ENCODE measurements at places on chromosomes 1 and 21.

GRCh38 chr1:159982280-159982679 lies 28.2 kb upstream of the SLAMF9 start:
- no peak for DNase-seq

DNA sequence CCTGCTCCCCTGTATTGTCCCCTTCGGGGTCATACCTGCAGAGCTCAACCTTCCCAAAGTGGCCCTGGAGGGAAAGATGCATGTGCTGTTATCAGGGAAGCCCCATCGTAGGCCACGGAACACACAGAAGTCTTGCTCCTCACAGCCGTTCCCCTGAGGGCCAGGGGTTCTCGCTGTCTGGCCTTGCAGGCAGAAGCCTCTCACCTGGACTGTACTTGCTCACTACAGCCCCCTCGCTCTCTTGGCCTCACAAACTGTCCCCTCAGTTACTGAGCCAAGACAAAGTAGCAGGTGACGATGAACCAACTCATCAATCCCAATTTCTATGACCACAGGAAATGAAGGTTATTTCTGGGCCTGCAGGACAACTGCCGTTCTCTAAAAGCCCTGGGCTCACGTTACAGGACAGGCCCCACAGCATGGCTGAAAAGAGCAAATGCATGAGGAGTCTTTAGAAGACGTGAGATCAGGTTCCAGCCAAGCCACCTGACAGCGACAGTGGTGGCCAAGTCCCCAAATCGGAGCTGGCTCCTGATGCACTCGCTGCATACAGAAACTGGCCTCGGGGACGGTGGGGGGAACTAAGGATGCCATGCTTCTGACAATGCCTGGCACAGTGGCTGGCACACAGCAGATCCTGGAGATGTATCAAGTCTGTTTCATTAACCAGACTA lies 95.0 kb downstream of the RAVER2 start:
- DNase-seq, result no peak

GRCh38 chr1:67355745-67356424 lies 48.2 kb downstream of the IL12RB2 start:
- peak; percentile 43 for DNase-seq

DNA sequence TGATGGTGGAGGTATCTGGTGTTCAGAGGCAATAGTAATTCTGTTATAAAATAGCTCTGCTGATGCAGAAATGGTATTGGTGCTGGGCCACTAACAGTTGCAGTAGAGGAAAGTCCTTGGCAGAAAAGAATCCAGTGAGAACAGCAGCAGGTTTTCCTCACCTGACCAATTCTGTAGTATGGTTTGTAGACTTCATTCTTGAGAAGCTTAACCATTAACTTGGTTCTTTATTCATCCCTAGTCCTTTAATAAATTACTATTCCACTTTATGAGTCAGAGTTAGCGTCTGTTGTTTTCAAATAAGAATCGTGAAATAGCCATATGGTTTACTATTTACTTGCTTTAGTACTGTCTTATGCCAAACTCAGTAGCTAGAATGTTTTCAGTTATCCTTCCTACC lies 128.5 kb upstream of the SERTAD4 start:
- DNase-seq, result no peak

DNA sequence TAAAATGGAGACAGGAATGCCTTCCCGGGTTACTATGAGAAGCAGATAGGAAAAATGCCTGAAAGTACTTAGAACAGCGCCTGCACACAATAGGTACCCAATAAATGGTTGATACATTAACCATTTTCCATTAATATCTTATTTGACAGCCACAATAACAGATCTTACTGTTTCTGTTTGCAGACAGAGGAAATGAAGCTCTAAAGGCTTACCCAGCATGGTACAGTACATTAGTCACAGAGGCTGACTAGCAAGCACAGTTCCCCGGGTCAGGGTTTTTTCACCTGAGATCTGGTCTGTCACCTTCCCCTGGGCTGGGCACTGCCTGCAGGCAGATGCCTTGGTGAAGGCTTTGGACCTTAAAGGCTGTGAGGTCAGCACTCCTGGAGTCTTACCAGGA lies 2.9 kb downstream of the TRIM63 start:
- DNase-seq, result peak; percentile 14

- no peak for DNase-seq
Observed at GRCh38 chr1:13828454-13829151, 128.6 kb downstream of the PRDM2 start.

- DNase-seq, result no peak
Observed at GRCh38 chr1:100250264-100250663, 630 bp upstream of the DBT start.

DNA sequence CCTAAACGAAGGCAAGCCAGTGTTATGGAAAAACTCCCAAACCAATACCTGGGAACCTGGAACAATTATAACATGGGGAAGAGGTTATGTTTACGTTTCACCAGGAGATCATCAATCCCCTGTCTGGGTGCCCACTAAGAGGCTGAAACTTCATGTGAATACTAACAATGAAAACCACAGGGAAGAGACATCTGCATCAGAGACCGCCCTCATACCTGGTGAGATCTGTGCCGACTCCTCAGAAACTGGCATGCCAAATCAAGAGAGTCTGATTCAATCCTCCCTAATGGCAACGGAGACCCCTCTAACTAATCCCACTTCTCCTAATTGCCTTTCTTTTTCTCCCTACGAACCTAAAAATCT lies 163.2 kb downstream of the IER5 start:
- DNase-seq, result no peak

GRCh38 chr1:49051647-49052046 lies 275.0 kb upstream of the BEND5 start:
- no peak for DNase-seq

DNA sequence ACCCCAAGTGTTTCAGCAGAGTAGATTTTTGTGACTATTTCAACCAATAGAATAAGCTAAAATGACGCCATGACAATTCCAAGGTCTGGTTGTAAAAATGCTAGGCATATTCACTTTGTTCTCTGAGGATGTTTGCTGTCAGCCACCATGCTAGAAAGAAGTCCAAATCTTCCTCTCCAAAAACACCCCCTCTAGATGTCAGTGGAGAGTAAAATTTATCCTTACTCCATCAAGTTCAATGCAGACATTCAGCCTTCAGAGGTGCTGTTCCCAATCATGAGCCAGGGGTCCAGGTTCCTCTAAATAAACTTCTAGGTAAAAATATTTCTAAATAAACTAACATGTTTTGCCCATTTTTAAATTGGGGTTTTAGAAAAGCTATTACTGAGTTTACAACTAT lies 395.4 kb upstream of the ADAMTS5 start:
- DNase-seq, result peak; percentile 25

- DNase-seq, result no peak
Observed at GRCh38 chr1:26546375-26546774, 16.8 kb downstream of the RPS6KA1 start.

- no peak for DNase-seq
Observed at GRCh38 chr1:160081261-160081936, at the start of gene KCNJ9. Gene KCNJ9, plus strand, starts transcription at chr1:160081538. Its CDS starts 2,493 bp downstream, at chr1:160084031.

DNA sequence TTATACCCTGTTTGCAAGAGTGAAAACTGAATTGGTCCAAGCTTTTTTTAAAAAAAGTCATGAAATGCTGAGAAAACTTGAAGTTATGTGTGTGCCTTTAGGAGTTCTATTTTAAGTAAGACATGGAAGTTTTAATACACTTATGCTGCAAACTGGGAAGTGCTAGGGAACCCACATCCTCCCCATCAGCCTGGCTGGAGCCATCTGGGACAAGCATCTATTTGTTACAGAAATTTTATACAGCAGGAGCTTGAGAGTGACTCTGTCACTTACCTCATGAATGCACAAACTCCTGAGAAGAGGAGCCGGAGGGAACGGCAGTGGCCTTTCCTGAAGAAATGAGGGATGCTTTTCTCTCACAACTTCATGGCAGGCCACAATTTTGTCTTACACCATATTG lies 78.2 kb upstream of the SLC44A3 start:
- DNase-seq, result no peak

GRCh38 chr1:87358219-87358618 lies 29.5 kb downstream of the LMO4 start:
- peak; percentile 16 for DNase-seq

- DNase-seq, result peak; percentile 91
Observed at GRCh38 chr1:172343240-172344160, 77.0 kb upstream of the C1orf105 start.

- no peak for DNase-seq
Observed at GRCh38 chr1:192977089-192977706, 82.0 kb downstream of the UCHL5 start.

GRCh38 chr21:28150778-28151177 lies 841.9 kb downstream of the LTN1 start:
- peak; percentile 30 for DNase-seq

DNA sequence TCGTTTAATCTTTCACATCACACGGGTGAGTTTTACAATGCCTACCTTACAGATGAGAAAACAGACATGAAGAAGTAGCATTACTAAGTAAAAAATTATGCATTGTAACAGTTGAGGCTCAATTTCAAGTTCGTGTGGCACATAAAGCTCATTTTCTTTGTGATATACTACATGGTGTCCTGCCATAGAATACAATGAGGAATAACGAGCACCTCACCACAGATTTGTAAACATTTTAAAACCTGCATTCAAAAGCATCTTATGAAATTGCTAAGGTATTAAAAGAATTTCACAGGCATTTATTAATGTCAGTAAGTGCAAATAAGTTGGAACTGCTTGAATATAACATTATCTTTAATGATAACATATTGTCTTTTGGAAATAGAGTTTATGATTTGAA lies 47.8 kb upstream of the DEPDC1 start:
- DNase-seq, result no peak

GRCh38 chr1:47618830-47619229 lies 181.0 kb downstream of the FOXD2 start:
- no peak for DNase-seq

- DNase-seq, result peak; percentile 66
Observed at GRCh38 chr1:43452789-43453441, 816 bp downstream of the HYI start.

- DNase-seq, result no peak
Observed at GRCh38 chr1:155166471-155167165, 6.5 kb downstream of the KRTCAP2 start.

DNA sequence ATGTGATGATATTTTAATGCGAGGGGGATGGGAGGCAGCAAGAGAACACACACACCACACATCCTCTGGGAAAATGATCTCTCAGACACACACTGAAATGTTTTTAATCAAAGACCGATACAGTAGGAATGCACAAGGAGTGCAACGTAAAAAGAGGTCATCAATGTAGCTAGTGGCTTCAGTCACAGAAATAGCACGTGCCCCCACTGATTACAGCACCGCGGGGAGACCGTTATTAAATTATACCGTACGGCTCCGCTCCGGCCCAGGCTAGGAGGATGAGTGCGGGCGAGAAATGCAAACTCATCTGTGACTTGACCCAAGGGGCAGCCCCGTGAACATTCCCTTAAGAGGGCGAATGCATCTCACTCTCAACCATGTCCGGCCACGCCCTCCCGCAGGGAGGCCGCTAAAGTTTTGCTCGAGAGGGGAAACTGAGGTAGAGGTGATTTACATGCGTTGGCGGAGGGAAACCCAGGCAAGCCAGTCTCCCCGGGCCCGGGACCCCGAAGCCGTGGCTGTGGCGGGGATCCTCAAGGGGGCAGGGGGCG lies 552 bp downstream of the UBR4 start:
- peak; percentile 75 for DNase-seq

- DNase-seq, result no peak
Observed at GRCh38 chr1:207081088-207081487, 7.6 kb upstream of the C4BPB start.

- peak; percentile 99 for DNase-seq
Observed at GRCh38 chr1:238647877-238648276, 738.5 kb upstream of the CHRM3 start.

DNA sequence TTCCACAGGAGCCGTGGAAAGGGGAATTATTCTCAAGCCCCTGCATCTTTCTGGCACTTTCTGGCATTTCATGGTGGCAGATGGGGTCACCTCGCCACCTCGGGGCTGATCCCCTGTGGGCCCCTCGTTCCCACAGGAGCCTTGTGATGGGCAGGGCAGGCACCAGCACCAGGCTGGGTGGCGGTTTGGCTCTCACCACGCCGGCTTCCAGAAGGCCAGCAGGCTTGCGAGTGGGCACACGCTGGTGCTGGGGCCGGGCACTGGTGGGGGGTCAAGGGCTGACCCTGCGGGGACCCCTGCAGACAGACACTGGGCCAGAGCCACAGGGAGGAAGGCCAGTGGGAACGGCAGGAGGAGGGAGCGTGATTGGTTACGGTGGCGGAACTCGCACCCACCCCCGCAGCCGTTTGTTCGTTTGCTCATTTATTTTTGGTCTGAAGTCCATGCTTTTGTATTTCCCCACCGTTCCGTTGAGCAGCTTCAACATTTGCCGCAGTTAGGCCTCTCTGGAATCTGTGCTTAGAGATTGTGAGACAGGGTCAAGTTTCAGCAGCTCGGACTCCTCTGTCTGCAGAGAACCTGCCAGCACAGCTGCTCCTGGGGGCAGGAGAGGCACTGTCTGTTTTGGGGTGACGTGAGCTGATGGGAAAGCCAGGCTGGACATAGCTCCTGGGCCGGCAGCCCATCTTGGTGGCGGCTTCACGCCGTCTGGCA lies 5.3 kb downstream of the COL18A1 start:
- DNase-seq, result no peak

GRCh38 chr1:113912594-113913311 lies 7.6 kb downstream of the DCLRE1B start:
- DNase-seq, result no peak

GRCh38 chr1:223242971-223243370 lies 99.9 kb upstream of the TLR5 start:
- DNase-seq, result no peak

DNA sequence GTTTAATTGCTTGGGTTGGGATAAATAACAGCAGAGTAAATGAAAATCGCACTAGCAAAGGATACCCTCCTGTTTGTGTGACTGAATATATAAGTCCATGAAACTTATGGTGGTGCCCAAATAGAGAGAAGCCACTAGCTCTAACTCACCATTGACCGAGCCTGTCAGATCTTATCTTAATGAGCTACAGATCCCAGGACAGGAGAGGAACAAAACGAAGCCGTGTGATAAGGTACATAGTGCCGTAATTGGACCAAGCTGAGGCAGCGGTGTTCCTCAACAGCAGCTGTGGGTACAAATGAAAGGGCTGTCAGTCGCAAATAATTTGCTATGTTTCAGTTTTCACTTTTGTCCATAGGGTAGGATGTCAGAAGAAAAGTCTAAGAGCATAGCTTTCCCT lies 276.1 kb downstream of the PTBP2 start:
- DNase-seq, result no peak

DNA sequence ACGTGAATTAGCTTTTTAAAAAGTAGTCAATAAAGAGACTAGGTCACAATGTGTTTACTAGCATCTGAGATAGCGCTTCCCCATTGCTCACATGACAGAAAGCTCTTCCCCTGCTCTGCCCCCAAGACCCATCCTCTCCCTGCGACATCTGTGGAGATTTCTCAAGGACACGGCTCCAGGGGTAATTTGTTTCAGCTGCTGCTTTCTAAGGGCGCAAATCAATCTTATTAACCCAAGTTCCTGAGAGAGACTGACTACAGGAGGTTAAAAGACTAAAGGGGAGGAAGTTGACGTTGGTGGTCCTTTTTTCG lies at the start of gene MYOCOS:
Gene MYOCOS, plus strand, starts transcription at position 92 of the 311 bp plus-strand sequence. CDS start 1,641 bp downstream, outside the sequence.
- DNase-seq, result no peak

DNA sequence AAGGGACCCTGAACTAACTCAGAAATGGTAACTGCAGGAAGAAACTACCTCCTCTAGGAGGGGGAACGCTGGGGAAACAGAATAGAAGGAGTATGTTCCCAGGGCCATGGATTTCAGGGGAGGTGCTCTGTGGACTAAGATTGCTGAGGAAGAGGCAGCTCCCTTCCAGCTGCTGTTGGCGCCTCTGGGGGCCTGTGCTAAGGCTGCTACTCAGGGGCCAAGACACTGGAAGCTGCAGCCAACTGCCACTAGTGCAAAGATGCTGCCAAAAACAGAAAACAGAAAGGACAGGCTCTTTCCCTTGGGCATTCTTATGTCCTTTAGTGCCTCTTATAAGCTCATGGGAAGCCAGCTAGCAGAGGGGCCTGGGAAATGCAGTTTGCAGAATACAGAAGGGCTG lies 58.0 kb upstream of the SGIP1 start:
- DNase-seq, result no peak

Measured in ELR (cell line).